ENCODE measurements at places on chromosomes 7 and 10.

DNA sequence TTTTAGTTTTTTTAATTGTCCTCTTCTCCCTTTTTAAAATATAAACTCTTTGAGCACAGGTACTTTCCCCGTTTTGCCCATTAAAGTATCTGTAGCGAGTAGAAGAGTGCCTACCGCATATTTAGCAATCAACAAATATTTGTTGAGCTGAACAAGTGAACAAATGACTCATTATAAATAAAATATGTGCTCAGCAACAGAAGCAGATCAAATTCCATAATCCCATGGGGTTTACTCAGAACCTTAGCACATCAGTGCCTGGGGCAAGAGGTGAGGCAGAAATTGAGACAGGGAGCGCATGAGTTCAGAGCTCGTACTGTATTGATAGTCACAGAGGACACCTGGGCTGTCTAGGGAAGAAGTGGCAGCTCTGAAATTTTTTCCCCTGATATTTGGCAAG is 161.0 kb downstream of the SEM1 start:
- DNase-seq: no peak

- no peak for DNase-seq
These were observed 66.8 kb upstream of the SEPHS1 start for GRCh38 chr10:13414855-13415254.

GRCh38 chr10:103762162-103762561 is 93.2 kb downstream of the SH3PXD2A start:
- no peak for DNase-seq

- DNase-seq: no peak
These were observed 323.3 kb upstream of the KAT6B start for GRCh38 chr10:74502963-74503608.

GRCh38 chr10:73931767-73932619 is 21.1 kb downstream of the PLAU start:
- DNase-seq: no peak

- no peak for DNase-seq
These were observed 12.8 kb upstream of the CNNM1 start for GRCh38 chr10:99316374-99316773.

GRCh38 chr10:11851910-11852309 is 28.8 kb downstream of the PROSER2 start:
- DNase-seq: no peak

DNA sequence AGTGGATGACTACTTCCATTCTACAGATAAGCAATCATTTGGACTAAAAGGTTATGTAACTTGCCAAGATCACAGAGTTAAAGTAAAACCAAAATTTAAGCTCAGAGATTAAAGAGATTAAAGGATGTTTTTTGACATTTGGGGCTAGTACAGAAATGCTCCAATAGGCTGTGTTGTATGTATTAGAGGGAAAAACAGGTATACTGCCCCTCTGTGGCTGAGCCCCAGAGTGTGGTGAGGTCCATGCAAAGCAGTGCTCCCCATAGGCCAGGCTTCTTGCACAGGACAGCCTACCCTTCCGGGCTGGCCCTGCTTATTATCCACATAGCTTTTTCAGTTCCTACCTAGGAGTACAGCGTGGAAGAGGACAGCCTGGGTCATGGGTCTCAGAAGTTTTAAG is 322.8 kb downstream of the POM121L12 start:
- no peak for DNase-seq

GRCh38 chr7:156006024-156006423 is 193.8 kb upstream of the SHH start:
- DNase-seq: no peak

GRCh38 chr7:149166630-149167352 is 19.5 kb downstream of the ZNF398 start:
- DNase-seq: no peak

- DNase-seq: no peak
These were observed 69.6 kb upstream of the MDFIC start for GRCh38 chr7:114852293-114852692.

All from frontal cortex (tissue), 4 donors.